NCI-H345 (cell line): ENCODE measurements at places on chromosomes 2 and 18.

- DNase-seq = no peak
Observed at GRCh38 chr2:96733931-96734330, 5.9 kb downstream of the LMAN2L start.

DNA sequence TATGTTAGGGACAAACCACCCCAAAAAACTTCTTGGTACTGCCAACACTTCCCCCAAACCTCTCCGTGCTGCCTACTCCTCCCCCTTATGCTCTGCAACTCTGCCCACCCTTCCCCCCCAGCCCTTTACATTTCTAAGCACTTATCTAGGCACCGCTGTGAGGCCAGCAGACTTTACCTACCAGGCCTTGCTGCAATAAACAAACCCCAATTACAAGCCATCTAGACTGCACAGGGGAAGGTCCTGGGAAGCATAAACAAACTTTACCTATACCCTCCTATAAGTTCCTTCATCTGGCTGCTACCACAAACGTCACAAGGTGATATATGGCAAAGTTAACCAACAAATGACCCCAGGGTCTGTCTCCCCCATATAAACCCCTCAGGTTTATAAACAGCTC lies 259.4 kb upstream of the GULP1 start:
- DNase-seq = no peak

- no peak for DNase-seq
Observed at GRCh38 chr2:181165199-181165868, 184.9 kb downstream of the UBE2E3 start.

- DNase-seq = peak; percentile 25
Observed at GRCh38 chr2:105926960-105927678, 182.4 kb downstream of the NCK2 start.

GRCh38 chr2:104716061-104716460 lies 137.9 kb upstream of the POU3F3 start:
- no peak for DNase-seq

DNA sequence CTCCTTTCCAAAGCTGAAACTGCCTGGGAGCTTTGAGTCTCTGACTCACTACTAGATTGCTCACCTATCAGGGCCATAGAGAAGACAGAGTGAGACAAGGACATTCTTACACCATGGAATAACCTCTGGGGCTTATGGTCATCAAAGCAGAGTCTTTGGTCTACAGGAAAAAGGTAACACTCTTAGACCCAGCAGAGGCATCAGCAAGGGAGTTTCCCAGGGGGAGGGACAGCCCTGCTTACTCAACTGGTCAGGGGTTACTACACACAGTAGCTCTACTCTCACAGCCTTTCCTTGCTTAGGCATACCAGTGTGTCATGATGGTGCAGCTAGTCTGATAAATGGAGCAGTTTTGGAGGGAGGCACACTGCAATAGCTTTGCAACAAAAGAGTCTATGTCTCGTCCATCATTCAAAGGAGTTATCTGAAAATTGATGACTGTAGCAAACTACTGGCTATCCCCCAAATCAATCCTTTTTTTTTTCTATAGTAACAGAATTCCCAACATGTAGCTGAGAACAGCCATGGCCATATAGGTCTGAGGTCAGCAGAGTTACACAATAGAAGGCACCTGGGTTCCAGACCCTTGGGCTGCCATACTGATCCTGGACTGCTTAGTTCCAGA lies 22.4 kb upstream of the CD28 start:
- DNase-seq = no peak

DNA sequence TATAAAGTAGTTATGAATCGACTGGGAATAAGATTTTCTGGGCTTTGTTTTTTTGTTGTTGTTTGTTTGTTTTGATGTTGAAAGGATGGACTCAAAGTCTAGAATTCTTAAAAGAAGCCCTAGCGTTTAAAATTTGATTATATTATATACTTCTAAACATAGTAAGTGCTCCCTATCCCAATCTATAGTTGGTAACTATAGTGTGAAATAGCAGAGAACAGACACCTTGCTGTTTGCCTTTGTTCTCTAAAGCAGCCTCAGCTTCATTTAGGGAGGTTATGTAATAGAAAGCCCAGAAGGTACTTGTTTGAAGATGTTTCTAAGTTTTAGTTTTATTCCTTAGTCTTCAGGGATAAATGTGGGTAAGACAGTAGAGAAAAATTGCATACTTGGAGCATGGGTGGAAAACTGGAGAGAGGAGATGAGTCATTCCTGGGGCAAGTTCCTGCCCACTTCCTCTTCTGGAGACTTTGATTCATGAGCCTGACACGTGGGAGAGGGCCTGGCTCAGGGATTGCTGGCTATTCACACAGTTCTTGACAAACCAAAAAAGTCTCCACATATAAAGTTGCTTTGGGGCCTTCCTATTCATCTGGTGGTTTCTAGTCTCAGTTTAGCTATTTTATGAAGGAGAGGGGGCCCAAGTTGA lies 131.9 kb downstream of the MYO1B start:
- no peak for DNase-seq

- no peak for DNase-seq
Observed at GRCh38 chr2:97742381-97742847, 29.0 kb downstream of the ZAP70 start.

GRCh38 chr2:14422426-14422825 lies 210.1 kb upstream of the LRATD1 start:
- DNase-seq = no peak

DNA sequence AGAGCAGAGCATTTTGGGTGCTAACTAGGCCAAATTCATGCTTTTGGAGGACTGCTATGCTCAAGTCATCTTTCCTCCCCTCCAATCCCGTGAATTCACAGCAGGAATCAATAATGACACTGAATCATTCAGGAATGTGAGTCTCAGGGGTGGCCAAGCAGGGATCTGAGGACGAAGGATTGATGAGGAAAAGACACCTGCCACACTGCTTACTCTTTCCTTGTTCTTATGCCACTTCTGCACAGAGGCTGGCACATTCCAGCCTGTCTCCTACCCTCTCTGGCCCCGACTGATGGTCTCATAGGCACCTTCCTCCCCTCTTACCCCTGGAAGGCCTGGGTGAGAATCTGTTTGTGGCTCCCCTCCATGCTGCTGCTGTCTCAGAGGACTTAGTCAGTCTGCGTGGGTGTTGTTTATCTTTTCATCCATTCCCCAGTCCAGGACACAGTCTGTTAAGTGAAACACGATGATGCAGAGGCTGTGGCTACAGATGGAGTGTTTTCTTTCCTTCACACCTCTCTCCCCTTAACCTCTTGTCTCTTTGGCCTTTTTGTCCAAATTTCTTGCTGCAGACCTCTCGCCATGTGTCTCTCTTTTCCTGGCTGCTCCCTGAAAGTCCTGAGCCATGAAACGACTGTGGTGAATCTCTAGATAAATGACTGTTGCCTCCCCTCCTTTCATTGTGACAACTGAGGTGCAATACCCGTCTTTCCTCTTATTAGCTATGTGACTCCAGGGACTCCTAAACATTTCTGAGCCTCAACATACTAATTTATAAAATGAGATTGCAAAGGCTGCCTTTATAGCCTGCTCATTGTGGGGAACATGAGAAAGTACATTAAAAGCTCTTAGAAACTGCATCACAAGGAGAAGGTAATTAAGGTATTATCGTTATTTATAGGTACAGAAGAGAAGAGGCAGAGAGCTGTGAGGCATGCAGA lies 86.9 kb downstream of the RDH14 start:
- DNase-seq = no peak

DNA sequence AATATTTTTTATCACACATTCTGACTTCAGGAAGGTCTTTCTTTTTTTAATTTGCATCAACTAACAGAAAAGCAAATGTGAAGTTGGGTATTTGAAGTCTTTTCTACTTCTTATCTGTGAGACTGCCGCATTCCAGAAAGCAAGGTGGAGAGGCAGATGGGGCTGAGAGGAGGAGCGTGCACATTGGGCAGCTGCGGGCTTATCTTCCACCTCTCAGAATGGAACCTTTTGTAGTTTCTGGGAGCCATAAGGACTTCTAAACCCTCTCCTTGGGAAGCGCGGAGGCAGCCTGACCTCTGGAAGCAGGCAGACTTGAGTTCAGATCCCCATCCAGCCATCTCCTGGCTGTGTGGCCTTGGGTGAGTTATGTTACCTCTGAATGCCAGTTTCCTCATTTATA lies 3.9 kb downstream of the MAPRE3 start:
- no peak for DNase-seq

DNA sequence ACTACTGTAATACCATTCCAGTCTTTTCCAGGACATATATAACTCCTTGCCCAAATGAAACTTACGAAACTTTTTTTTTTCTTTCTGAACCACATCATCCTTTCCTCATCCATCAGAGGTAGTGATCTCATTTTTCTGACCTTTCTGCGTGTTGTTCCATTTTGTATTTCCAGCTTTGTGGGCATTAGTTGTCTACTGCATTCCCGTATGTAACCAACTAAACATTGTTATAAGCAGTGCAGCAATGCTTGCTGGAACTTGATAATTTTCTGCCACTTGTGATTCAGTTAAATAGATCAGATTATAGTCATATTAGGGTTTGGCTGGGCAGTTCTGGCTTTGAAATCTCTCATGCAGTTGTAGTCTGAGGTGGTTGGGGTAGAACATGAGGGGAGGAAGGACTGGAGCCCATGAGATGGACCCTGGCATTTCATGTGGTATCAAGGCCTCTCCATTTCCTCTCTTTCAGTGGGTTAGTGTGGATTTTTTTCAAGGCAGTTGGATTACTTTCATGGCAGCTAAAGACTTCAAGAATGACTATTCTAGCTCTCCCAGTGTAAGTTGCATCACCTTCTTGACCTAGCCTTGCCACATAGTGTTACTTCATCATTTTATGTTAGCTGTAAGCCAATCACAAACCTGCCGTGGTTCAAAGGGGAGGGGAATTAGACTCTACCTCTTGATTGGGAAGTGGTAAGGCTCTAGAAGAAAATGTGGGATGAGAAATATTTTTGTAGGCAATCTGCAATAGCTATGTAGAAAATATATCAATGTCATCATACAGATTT lies 80.5 kb downstream of the EHBP1 start:
- DNase-seq = no peak

DNA sequence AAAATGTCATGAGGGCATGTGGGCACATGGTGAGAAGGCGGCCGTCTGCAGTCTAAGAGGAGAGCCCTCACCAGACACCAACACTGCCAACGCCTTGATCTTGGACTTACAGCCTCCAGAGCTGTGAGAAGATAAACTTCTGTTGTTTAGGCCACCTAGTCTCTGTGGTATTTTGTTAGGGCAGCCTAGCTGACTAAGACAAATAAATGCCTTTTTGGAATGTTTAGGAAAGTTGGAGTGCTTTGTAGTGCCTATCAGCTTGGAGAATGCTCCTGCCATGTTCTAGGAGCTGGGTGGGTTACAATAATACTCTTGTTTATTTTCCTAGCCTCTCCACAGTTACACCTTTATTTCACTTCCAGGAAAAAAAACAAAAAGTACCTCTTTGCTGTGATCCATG lies 92.0 kb downstream of the SPP2 start:
- DNase-seq = no peak

GRCh38 chr2:218082586-218083351 lies 13.7 kb downstream of the RUFY4 start:
- no peak for DNase-seq

DNA sequence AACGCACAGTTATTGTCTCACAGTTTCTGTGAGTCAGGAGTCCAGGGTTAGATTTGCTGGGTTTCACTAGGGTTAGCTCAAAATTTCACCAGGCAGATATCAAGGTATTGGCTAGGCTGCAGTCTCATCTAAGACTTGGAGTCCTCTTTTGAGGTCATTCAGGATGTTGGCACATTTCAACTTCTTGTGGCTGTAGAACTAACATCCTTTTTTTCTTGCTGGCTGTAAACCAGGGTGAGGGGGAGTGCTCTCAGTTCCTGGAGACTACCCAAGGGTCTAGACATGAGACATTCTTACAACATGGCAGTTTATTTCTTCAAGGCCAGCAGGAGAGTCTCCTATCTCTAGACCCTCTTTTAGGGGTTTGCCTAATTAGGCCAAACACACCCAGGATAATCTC lies 12.8 kb upstream of the CAVIN2 start:
- DNase-seq = no peak

- DNase-seq = no peak
Observed at GRCh38 chr2:4604767-4605166, 901.4 kb downstream of the DCDC2C start.

GRCh38 chr18:48325115-48325665 lies 84.0 kb downstream of the ZBTB7C start:
- DNase-seq = no peak

DNA sequence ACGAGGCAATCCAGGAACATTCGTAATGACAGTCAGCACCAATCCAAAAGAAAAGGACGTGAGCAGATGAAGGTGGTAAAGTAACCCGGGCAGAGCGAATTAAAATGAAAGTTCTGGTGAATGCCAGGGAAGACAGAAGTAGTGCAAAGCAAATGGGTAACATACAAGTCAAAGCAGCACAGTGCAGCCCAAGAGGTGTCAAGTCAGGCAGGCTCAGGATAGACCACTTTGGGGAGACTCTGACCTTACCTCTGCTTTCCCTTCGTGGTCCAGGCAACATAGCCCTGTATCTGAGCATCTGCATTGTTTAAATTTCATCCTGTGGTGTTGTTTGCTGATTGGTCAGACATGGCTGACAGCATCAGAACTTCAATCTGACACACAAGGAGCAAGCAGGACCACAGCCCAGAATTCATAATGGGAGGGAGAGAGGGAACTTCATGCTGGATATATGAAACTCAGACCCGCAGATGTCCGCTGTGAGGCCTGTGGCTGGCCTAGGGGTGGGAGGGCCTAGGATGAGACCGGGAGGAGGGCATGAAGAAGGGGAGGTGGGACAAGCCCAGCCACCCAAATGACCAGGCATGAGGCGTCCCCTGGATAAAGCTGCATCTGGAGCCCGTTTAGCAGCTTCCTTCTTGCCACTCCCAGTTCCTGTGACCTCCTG lies 285.7 kb downstream of the TCF4 start:
- DNase-seq = no peak

DNA sequence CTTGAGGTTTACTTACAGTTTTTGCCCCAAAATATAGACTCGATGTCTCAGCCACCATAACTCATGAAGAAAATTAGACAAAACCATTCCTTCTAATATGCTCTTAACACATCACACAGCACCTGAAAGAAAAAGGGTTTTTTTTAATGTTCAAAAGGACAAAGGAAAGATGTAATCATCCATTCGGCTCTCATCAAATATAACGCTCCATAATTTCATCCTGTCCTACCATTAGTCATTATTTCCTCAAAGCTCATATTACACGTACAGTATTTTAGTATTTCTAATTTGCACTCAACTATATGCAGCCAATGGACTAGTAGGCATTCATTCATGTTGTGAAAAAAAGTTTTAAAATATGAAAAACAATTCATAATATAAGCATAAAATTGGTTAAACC lies 24.8 kb downstream of the ESCO1 start:
- no peak for DNase-seq

DNA sequence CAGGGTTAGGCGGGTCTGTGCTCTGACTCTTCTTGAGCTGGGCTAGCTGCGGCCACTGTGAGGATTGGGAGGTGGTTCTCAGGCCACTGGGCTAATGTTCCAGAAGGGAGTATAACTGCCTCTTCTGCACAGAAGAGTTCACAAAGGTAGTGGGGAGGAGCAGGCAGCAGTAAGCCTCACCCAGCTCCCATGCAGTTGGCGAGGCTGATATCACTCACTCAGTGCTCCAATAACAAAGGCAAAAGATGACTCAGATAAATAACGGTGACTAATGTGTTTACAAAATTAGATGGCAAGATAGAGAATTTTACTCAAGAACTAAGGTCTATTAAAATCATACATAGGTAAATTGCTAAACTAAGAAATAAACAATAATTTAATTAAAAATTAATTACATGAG lies 174.2 kb upstream of the TMEM200C start:
- DNase-seq = no peak
